Right renal cortex interstitium (tissue), 3 donors: ENCODE measurements at places on chromosomes 7 and 10. TPM values are rescaled to one million over a fixed set of nuclear protein-coding genes. Genes with fewer than 3 reads are reported as not detected.

- DNase-seq: no peak
Measured at GRCh38 chr10:44039599-44039998, 345.3 kb downstream of the CXCL12 start.

GRCh38 chr7:102916426-102916825 is 3.6 kb downstream of the LRRC17 start:
- DNase-seq: no peak

- no peak for DNase-seq
Measured at GRCh38 chr7:142797391-142798377, 26.9 kb downstream of the PRSS2 start.

GRCh38 chr7:1823376-1824150 is 153.5 kb downstream of the ELFN1 start:
- no peak for DNase-seq

GRCh38 chr10:89217057-89217990 is 10.2 kb upstream of the CH25H start:
- DNase-seq: no peak

DNA sequence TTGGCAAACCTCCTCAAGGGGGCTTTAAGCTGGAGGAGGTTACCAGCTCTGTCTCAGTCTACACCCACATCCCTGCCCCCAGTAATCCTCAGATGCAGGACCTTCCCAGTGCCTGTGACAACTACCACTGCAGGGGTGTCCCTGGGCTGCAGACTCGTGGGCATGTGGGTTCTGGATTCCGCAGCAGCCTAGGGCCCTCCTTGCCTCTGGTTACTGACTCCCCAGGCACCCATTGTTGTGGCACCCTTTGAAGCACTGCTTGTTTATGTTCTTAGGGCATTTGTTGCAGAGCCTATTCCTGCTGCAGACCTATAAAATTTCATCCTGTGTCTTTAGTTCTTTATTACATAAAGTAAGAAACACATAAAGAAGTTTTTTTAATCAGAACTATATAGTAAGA is 51.1 kb upstream of the GJD4 start:
- DNase-seq: no peak

GRCh38 chr10:61120805-61121204 is 176.8 kb upstream of the RHOBTB1 start:
- no peak for DNase-seq

DNA sequence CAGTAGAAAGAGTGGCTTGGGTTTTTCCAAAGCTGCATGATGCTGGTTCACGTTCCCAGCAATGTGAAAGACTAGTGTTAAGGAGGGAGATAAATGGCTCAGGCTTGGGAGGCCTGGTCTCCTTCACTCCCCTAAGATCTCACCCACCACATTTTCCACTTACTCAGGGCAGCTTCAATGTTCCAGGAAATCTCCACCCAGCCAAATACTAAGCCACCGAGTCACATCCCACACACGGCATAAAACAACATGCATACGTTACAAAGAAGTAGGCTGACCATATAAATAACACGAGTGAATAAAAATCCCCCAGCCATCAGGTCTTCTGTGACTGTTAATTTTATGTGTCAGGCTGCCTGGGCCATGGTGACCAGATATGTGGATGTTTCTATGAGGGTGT is 303.5 kb downstream of the SFMBT2 start:
- no peak for DNase-seq

GRCh38 chr10:95309958-95310357 is 19.2 kb upstream of the PDLIM1 start:
- DNase-seq: no peak

GRCh38 chr10:88039496-88040200 is 176.2 kb downstream of the PTEN start:
- DNase-seq: no peak

GRCh38 chr10:1175956-1176565 is 119.9 kb downstream of the WDR37 start:
- DNase-seq: no peak

GOLGA7B gene
- 0.50 TPM for polyA plus RNA-seq

GRCh38 chr7:98956469-98956868 is 78.1 kb downstream of the TRRAP start:
- DNase-seq: no peak

TMEM184A gene
- polyA plus RNA-seq: 4.7 TPM

GSTK1 gene
- 196 TPM for polyA plus RNA-seq

DNA sequence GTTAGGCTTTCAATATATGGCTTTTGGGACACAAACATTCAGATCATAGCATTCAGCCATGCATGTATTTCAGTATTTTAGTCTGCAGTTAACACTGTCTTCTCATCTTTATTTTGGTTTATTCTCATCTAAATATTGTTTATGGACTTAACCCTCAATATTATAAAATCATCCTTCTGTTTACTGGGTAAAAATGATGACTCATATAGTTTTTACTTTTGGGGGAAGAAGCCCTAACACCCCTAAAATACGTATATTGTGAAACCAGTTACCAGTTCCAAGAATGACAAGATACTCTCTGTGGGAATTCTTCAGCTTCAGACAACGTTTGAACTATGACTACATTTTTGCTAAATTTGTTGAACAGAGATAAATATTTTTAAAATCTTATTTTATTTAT is 505.4 kb downstream of the LRMDA start:
- DNase-seq: no peak

SAP25 gene
- 1.7 TPM for polyA plus RNA-seq

ENO4 gene
- polyA plus RNA-seq: 2.8 TPM

GRCh38 chr7:46058086-46058823 is 137.2 kb upstream of the IGFBP3 start:
- no peak for DNase-seq

GRCh38 chr10:79488336-79488735 is 24.0 kb upstream of the EIF5AL1 start:
- no peak for DNase-seq
